Right ventricle myocardium inferior (tissue), 1 donor: ENCODE measurements at places on chromosomes 5 and 9.

- no peak for DNase-seq
Observed at GRCh38 chr9:108478431-108479332, 377.1 kb downstream of the ACTL7B start.

DNA sequence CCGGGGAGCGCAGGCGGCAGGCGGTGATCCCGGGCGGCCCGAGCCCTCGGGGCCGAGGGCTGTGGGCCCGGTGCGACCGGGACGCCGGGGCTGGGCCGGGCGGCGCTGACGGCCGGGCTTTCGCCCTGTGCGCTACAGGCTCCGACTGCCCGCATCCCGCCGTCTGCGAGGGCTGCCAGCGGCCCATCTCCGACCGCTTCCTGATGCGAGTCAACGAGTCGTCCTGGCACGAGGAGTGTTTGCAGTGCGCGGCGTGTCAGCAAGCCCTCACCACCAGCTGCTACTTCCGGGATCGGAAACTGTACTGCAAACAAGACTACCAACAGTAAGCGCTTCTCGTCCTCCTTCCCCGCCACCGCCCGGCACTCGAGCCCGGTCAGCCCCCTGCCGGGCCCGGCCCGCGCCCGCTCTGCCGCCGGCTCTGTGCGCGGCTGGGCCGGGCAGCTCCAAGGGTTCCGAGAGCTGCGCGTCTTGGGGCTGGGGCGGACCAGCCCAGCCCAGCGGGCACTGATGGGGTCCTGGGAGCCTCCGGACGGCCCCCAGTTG is 1.6 kb downstream of the LMX1B start:
- DNase-seq = no peak

- no peak for DNase-seq
Observed at GRCh38 chr5:73351593-73351992, 97.0 kb downstream of the FOXD1 start.

GRCh38 chr5:87229780-87230179 is 37.9 kb upstream of the RASA1 start:
- DNase-seq = no peak

- DNase-seq = no peak
Observed at GRCh38 chr5:92081958-92082712, 699.0 kb upstream of the ARRDC3 start.
